Kidney (tissue), 22 donors: ENCODE measurements at places on chromosomes 2 and 18. TPM values are rescaled to one million over a fixed set of nuclear protein-coding genes. Genes with fewer than 3 reads are reported as not detected.

DNA sequence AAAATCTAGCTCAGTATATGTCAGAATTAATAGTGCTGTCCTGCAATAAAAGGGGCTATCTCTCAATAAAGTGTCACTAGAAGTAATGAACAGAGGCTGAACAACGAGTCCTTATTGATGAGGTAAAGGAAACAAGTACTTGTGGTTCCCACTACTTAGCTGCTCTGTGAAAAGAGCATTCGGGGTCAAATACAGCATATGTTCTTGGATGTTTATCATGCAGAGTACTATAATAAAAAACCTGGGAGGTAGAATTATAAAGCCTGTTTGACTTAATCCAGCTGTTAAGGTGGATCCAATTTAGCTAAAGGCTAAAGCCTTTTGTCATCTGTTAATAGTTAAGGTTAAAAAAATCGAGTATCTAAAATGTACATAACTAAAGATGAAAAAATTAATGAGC is 32.4 kb downstream of the SLC35F5 start:
- no peak for DNase-seq

GRCh38 chr18:9103376-9103873 is 926 bp downstream of the NDUFV2 start:
- DNase-seq: peak; percentile 61

GRCh38 chr2:45736757-45737704 is 85.6 kb downstream of the PRKCE start:
- DNase-seq: no peak

DNA sequence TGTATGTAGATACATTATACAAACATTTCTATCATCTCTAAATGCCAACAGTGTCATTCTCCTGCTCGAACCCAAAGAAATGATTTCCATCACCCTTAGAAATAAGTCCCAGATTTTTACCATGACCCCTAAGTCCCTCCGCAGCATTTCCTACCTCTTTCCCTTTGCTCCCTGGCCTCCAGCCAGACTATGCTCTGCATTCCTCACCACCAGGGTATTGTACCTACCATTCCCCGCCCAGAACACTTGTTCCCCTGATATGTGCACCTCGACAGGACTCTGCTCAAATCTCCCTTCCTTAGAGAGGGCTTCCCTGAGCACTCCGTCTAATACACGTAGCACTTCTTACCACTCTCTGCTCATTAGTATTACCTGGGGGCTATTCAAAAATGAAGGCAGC is 630.2 kb downstream of the ARHGAP15 start:
- no peak for DNase-seq

DNA sequence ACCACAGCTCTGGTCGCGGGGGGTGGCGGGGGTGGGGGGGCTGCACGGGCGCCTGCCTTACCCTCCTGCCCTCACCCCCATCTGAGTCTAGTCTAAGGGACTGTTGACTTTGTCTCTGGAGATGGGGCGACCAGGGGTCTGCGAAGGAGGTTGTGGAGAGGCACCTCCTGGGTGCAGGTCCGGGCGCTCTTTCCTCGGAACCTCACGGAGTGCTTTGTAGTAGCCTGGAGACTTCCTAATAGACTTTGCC is 141.3 kb downstream of the MEIS1 start:
- DNase-seq: no peak

- no peak for DNase-seq
These were observed 44.2 kb upstream of the NFU1 start for GRCh38 chr2:69481421-69481820.

- no peak for DNase-seq
These were observed 21.9 kb downstream of the ELAC1 start for GRCh38 chr18:50989711-50990110.

DNA sequence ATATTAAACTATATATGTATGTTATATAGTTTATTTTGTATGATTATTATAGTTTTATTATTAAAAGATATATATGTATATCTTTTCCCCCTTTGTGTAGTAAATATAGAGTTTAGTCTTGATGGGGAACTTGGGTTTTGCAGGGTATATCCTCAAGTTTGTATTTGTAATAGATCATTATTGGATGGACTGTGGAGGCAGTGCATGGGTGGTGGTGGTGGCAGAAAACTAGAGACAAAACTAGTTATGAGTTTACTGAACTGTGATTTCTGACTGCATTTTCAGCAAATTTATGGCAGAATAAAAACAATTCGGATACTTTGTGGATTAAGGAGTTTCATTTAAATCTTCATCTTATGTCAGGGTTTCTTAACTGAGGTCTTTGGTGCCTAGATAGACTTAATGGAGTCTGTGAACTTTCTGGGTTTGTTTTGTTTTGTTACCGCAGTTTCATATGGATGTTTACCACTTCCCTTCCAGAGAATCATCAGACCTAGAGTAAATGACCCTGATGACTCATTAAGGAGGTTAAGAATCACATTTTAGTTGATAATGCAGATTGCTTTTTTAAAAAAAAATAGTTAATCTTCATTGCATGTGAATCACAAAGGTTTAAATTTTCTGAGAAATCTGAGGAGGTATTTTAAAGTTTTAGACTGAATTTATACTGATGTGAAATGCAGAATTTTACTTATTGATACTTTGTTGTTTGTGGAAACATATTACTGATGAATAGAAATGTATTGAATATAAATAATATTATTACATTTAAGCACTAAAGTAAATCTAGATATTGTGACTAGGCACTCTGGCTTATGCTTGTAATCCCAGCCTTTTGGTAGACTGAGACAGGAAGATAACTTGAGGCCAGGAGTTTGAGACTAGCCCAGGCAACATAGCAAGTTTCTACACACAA is 14.5 kb downstream of the EPC2 start:
- DNase-seq: no peak

- DNase-seq: no peak
These were observed 92.6 kb downstream of the VAPA start for GRCh38 chr18:10006311-10006893.

DNA sequence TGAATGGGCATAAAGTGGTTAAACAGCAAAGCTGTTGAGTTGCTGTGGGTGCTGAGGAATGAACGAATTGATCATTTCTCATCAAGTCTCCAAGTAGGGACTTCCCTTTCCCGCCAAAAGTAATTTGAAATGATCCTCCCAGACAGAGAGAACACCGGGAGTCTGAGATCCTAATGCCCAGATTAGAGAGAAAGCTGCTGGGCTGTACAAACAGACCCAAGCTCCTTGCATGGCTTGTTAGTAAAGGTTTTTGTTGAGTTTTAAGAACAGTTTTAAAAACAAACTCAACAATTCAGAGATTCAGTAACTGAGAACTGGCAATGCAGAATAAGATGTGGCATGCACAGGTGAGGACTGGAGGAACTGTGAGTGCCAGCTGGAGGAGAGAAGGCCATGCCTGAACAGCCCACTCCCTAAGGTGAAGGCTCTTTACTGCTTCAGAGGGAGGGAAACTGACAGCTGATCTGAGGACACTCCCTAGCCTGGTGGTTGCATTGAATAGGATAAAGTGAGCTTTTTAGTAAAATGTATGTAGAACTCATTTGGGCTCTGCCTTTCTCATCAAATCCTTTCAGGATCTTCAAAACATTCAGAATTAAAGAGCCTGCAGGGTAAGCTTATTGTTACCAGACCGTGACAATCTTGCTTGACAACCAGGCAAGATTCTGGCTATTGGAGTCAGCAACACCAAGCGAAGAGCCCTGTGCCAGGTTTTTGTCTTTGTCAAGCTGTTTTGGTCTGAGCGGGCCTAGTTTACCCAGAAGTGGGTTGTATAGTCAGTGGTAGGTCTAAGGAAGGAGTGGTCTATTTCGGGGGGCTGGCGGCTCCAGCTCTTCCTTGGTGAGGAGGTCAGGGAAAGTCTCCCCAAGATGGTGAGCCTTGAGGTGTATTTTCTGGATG is 63.2 kb upstream of the IGFBP5 start:
- DNase-seq: no peak

- DNase-seq: no peak
These were observed 69.2 kb upstream of the ARL4C start for GRCh38 chr2:234565842-234566619.

DNA sequence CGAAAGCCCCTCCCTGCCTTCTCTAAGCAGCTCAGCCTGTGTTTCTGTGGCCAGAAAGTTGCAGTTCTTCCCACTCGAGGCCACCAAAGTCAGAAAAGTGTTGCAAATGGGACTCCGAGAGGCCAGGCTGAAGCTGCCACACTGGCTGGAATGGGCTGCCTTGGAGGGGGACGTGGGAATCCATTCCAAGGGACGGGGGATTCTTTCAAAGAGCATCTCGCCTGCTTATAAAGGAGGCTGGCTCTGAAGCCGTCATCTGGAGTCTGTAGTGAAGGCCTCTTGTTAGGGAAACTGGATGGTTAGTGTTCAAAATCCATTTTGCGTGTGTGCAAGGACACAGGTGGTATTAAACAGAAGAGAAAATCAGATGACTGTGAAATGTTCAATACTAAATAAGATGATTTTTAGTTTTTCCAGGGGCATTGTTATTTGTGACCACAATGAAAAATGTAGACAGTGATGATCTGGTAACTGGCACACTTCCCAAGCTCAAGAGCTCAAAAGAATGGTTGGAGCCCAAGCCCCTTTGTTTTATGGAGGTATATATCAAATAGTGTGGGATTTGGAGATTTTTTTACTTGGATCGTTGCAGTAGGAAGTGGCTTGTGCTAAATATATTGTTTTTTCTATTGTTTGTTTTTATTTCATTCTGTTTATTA is 782 bp downstream of the FAM228B start:
- DNase-seq: no peak

DNA sequence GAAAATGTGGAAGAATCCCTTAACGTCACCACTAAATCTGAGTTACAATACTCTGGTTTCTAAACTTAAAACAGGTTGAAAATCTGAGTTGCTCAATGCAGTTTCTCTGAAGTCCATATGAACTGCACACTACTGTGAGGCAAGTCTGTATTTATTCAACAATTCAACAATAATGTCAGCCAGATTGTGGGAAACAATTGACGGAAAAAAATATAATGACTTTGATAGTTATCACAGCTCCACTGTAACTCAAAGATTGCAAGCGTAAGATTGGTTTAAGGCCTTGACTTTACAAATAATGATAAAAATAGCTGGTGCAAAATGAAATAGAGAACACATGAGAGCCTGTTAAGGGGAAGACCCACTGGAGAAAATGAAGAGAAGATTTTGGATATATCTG is 219.4 kb upstream of the CCDC150 start:
- no peak for DNase-seq

DNA sequence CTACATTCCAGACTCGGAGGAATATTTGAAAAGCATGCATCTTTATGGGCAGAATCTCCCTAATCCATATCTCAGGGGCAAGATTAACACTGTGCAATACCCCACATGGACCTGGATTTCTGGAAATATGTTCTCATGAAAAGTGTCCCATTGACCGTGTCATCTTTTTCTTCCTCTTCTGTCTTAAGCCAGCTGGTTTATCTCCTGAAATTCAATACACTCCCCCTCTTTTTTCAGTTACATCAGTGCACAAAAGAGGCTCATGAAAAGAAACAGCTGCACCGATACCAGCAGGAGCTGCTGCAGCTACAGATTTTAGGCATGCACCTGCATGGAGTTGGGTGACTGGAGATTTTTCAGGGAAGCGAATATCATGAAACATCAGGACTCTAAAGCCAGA is 117.2 kb downstream of the SLC4A3 start:
- peak; percentile 86 for DNase-seq

DNA sequence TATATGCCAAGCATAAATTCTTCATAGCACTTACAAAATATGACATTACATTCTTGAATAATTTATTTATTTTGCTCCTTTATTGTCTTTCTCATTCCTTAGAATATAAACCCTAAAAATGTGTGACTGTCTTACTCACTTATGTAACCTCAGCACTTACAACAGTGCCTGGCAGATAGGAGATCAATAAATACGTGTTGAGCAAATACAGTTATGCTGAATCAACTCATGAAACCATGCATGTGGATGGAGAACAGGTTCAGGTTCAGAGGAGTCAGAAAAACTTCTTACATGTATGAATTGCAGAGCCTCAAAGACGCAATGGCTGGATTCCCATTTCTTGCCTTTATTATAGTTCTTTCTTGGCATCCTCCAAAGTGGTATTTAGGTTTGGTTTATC is 659.4 kb upstream of the CHAC2 start:
- DNase-seq: no peak

DNA sequence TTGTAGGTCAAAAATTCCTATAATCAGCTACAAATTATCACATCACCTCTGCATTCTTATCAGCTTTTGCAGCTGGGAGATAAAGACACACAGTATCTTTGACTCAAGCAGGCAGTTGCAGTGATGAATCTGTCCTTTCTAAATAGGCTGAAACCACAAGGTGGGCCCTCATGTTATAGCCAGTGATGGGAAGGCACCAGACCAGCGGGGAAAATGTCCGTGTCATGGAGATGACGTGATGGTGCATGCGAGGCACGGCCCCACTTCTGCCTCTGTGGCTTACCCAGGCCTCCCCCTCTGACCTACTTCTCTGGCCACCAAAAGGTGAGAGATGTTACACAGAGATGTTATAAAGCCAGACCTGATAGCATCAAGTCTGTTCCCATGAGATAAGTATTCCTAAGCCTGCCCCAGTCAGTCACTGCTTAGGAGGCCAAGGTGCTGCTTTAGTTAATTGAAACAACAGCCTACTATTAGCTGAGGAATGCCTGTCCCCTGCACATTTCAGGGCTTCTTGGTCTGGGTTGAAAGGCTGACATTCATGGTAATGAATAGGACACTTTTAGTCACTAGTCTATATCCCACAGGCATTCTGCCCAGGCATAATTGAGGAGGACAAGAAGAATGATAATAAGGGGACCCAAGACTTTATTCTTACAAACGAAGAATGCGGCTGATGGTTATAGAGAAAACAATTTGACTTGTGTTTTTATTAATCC is 327.9 kb downstream of the LPIN1 start:
- no peak for DNase-seq

GRCh38 chr2:43082111-43082894 is 144.1 kb downstream of the ZFP36L2 start:
- DNase-seq: peak; percentile 82

DNA sequence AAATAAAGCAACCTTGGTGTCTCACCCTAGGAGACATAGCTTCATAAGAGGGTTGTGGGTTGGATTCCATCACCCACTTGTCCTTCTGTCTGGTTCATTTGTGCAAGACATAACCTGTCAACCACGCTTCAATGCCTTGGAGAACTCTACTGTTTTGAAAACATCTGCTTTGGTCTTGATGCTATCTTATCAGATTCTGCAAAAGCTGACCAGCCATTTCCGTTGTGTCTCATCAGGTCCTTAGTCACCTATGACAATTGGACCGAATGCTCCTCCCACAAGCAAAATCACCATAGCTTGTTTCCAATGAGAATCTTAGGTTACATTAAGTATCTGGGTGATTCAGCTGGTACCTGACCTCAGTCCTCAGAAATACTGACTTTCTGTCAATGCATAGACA is 35.4 kb downstream of the STAT4 start:
- DNase-seq: no peak

- no peak for DNase-seq
These were observed 148.9 kb downstream of the ZEB2 start for GRCh38 chr2:144370937-144371584.

The MPP4 gene
- not detected for polyA plus RNA-seq

The LHCGR gene
- polyA plus RNA-seq: not detected

The SOX11 gene
- not detected for polyA plus RNA-seq

The ASTL gene
- polyA plus RNA-seq: not detected

The ADRA2B gene
- polyA plus RNA-seq: 4.8 TPM

The ATP8B1 gene
- 5.2 TPM for polyA plus RNA-seq

The ACSL3 gene
- polyA plus RNA-seq: 33.6 TPM

The REG3A gene
- polyA plus RNA-seq: not detected

The STARD6 gene
- polyA plus RNA-seq: not detected

The SLC23A3 gene
- 10.9 TPM for polyA plus RNA-seq

The UGT1A4 gene
- polyA plus RNA-seq: 0.84 TPM

The SEMA4C gene
- polyA plus RNA-seq: 11.1 TPM

The FRZB gene
- 21.3 TPM for polyA plus RNA-seq

The GALNT14 gene
- polyA plus RNA-seq: 90.3 TPM

The NOL4 gene
- polyA plus RNA-seq: 0.62 TPM

The GREB1 gene
- polyA plus RNA-seq: 1.8 TPM

The ZC3H6 gene
- polyA plus RNA-seq: 1.4 TPM

The BMP10 gene
- not detected for polyA plus RNA-seq
